Thymus (tissue), 14 donors: ENCODE measurements at places on chromosomes 16 and 17.

DNA sequence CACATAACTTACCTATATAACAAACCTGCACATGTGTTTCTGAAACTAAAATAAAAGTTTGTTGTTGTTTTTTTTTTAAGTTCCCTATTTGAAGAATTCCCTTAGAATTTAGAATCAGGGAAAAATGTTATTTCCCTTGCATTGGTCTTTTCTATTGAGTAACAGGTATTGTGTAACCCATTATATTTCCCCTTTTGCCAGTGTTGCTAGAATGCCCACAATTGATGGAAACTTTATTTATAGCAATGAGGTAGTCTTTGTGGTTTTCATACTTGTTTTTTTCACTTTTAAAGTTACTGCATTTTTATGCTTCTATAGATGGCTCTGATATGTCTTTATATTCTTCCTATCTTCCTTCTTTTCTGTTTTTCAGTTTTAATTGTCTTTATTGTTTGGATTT, 3.9 kb downstream of the NLRP1 start:
- no peaks in the 10 kb centered on the region for H3K27me3 ChIP-seq
- H3K4me3 ChIP-seq, result no peak overlapping the region
- no peak overlapping the region for H3K27ac ChIP-seq
- H3K36me3 ChIP-seq, result no peaks in the 10 kb centered on the region
- peaks cover 33% of the 10 kb centered on the region for H3K4me1 ChIP-seq
- no peak for DNase-seq

- DNase-seq, result no peak
- H3K4me1 ChIP-seq, result no peaks in the 10 kb centered on the region
- H3K27me3 ChIP-seq, result no peaks in the 10 kb centered on the region
- H3K36me3 ChIP-seq, result no peaks in the 10 kb centered on the region
- no peak overlapping the region for H3K4me3 ChIP-seq
- H3K27ac ChIP-seq, result no peak overlapping the region
Observed at GRCh38 chr17:10186771-10187410, 11.5 kb downstream of the GAS7 start.

- H3K27ac ChIP-seq, result no peak overlapping the region
- H3K36me3 ChIP-seq, result no peaks in the 10 kb centered on the region
- no peaks in the 10 kb centered on the region for H3K4me1 ChIP-seq
Observed at GRCh38 chr16:51419768-51420167, 268.7 kb upstream of the SALL1 start.

DNA sequence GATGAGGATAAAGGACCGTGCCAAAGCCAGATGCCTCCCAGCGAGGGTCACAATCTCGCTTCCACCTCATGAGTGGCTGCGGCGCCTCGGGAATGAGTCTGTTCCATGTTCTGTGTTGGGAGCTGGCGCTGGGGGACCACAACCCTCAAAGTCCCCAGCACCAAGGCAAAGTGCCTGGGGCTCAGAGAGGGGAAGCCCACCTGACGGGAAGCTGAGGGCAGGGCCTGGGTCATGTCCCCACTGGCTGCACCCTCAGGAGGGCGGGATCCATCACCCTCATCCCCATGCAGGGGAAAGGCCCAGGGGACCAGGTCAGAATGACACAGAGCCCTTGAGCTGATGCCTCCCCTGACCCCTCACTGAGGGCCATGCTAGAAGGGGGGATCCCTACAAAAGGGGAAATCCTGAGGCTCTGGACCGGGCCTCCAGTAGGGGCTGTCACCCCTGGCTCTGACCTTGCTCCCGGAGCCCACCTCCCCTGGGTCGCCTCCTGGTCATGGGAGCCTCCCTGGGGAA, 151.3 kb upstream of the PLCG2 start:
- H3K36me3 ChIP-seq, result peaks cover 9% of the 10 kb centered on the region
- H3K27me3 ChIP-seq, result no peaks in the 10 kb centered on the region
- H3K4me3 ChIP-seq, result no peak overlapping the region
- H3K27ac ChIP-seq, result no peak overlapping the region

GRCh38 chr16:48446534-48446920, 61.3 kb upstream of the SIAH1 start:
- DNase-seq, result no peak
- no peaks in the 10 kb centered on the region for H3K36me3 ChIP-seq
- H3K27ac ChIP-seq, result no peak overlapping the region

DNA sequence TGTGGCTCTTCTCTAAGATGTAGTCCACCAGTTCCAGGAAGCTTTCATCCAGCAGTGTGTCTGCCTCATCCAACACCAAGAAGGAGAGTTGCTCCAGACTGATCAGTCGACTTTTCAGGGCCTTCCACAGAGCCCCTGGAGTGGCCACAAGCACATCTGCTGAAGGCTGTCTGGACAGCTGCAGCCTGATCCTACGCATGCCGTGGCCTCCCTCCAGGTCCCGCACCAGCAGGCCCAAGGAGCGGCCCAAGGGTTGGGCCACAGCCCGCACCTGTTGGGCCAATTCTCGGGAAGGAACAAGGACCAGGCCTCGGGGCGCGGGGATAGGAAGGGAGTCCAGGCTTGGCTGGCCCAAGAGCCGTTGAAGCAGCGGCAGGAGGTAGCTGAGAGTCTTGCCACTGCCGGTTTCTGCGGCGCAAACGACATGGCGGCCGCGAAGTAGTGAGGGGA, 729 bp downstream of the DDX28 start:
- H3K36me3 ChIP-seq, result peaks cover 23% of the 10 kb centered on the region
- H3K27ac ChIP-seq, result peak overlapping the region; percentile 79
- peak overlapping the region; percentile 99 for H3K4me3 ChIP-seq
- DNase-seq, result no peak
- H3K4me1 ChIP-seq, result peaks cover 9% of the 10 kb centered on the region
- H3K27me3 ChIP-seq, result no peaks in the 10 kb centered on the region

- no peak for DNase-seq
- H3K27ac ChIP-seq, result no peak overlapping the region
- no peak overlapping the region for H3K4me3 ChIP-seq
- peaks cover 21% of the 10 kb centered on the region for H3K36me3 ChIP-seq
- no peaks in the 10 kb centered on the region for H3K4me1 ChIP-seq
- H3K27me3 ChIP-seq, result no peaks in the 10 kb centered on the region
Observed at GRCh38 chr17:77148077-77148939, 7.5 kb downstream of the SEC14L1 start.

DNA sequence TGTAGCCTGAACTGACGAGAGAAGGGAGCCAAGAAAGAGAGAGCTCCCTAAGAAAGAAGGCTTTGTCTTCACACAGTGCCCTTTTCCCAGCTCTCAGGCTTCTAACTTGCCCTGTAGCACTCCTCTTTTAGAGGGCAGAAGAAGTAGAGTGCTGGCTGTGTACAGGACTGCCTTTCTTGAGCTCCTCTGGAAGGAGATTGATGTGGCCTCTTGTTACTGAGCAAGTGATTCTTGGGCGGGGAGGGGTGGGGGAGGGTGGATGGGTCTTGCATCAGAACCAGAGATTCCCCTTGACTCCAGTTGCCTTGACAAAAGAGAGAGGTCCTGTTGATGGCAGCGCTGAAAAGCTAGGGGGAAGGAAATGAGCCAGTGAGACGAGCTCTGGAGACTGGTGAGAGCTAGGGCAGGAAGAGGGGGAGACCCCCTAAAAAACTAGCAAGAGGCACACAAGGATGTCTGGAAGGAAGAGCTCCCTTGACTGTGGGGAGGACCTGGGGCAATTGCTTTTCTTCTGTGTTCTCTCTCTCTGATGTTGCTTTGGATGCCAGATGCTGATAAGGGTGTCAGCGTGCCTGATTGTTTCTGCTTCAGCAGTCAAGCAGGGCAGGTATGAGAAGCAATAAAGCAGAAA, 18.4 kb downstream of the GPR179 start:
- peaks cover 12% of the 10 kb centered on the region for H3K4me1 ChIP-seq
- H3K36me3 ChIP-seq, result peaks cover 21% of the 10 kb centered on the region
- H3K4me3 ChIP-seq, result no peak overlapping the region

DNA sequence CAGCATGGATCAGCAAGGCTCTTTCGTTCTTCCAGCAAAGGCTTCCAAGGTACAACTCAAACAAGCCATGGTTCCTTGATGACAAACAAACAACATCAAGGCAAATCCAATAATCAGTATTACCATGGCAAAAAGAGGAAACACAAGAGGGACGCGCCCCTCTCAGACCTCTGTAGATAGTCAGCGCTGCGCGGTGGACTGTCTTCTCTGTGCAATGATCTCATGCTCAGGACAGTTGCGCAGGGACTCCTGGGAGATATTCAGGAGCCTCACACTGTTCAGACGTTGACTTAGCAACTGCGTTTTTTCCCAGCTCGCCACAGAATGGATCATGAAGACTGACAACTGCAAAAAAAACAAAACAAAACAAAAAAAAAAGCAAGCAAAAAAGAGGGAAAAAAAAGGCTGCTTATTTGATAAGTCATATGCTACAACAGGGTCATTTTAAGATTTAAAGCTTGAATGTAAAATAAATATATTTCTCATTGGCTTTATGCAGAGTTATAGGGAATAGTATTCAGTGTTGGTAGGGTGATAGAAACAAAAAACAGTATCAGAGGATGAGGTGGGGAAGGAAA, 37.1 kb upstream of the ADCY7 start:
- H3K36me3 ChIP-seq, result peaks cover 12% of the 10 kb centered on the region
- no peaks in the 10 kb centered on the region for H3K27me3 ChIP-seq
- H3K4me1 ChIP-seq, result no peaks in the 10 kb centered on the region
- H3K27ac ChIP-seq, result no peak overlapping the region

GRCh38 chr17:74687886-74688285, 24.8 kb downstream of the CD300LF start:
- no peak overlapping the region for H3K27ac ChIP-seq
- H3K27me3 ChIP-seq, result peaks cover 2% of the 10 kb centered on the region
- no peak for DNase-seq
- H3K36me3 ChIP-seq, result no peaks in the 10 kb centered on the region
- no peak overlapping the region for H3K4me3 ChIP-seq

GRCh38 chr17:19018600-19018950, 14.0 kb upstream of the FAM83G start:
- H3K4me3 ChIP-seq, result no peak overlapping the region
- H3K36me3 ChIP-seq, result peaks cover 22% of the 10 kb centered on the region
- H3K27me3 ChIP-seq, result no peaks in the 10 kb centered on the region
- no peak for DNase-seq
- no peak overlapping the region for H3K27ac ChIP-seq
- H3K4me1 ChIP-seq, result no peaks in the 10 kb centered on the region

DNA sequence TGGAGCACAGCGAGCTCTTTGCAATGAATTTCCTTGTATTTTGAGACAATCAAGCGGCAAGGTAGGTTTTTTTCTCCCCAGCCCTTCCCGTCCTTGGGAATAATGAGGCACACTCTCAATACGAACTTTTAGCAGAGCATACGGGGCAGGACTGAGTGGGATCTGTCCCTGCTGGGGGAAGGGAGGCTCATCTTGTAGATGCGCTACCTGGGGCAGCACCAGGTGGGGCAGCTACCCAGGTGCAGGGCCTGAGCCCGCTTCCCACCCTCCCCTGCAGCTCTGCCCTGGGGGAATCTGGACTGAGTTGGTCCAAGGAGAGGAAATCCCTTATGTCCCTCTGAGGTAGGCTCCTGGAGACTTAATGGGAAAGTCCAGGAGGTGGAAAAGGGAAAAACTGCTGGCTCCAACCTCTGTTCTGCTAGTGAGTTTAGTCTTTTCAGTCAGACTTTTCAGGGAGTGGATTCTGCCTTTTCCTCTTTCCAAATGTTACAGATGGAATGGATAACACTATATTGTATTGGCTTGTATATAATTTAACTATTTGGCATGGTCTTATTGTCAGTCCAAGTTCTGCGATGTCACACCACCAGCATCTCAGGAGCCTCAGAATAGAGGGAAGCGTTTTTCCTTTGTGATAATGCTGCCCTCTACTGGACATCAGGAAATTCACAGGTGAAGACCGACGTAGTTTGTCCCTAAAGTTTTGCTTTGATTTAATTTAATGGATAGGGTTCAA, 9.6 kb upstream of the CES1 start:
- no peaks in the 10 kb centered on the region for H3K36me3 ChIP-seq
- no peak overlapping the region for H3K27ac ChIP-seq
- no peaks in the 10 kb centered on the region for H3K27me3 ChIP-seq

GRCh38 chr16:30925995-30926811, 2.8 kb downstream of the FBXL19 start:
- no peaks in the 10 kb centered on the region for H3K27me3 ChIP-seq
- peaks cover 19% of the 10 kb centered on the region for H3K36me3 ChIP-seq
- peak overlapping the region; percentile 50 for H3K27ac ChIP-seq
- DNase-seq, result no peak

DNA sequence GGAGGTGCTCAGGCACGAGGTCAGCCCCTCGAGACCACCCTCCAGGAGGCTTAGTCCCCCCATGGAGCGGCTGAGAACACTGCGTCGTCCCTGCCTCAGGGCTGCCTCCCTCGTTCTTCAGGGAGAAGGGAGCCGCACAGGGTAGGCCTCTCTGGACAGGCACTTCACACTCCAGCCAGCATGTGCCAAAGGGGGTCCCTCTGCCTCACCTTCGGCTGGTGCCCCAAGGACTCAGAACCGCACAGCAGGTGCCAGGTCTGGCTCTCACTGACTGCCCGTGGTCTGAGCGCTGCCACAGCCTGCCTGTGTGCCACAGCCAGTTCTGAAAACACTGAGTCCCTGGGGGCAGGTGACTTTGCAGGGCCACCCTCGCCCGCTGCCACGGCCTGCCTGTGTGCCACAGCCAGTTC, 7.1 kb downstream of the P2RX5 start:
- peak overlapping the region; percentile 64 for H3K4me3 ChIP-seq
- peaks cover 70% of the 10 kb centered on the region for H3K4me1 ChIP-seq
- no peaks in the 10 kb centered on the region for H3K27me3 ChIP-seq

- H3K4me1 ChIP-seq, result no peaks in the 10 kb centered on the region
- peaks cover 86% of the 10 kb centered on the region for H3K36me3 ChIP-seq
Observed at GRCh38 chr16:1656808-1657617, 21.1 kb upstream of the JPT2 start.

- no peak overlapping the region for H3K27ac ChIP-seq
- H3K36me3 ChIP-seq, result no peaks in the 10 kb centered on the region
- no peak overlapping the region for H3K4me3 ChIP-seq
- no peaks in the 10 kb centered on the region for H3K4me1 ChIP-seq
Observed at GRCh38 chr16:10070591-10070990, 111.6 kb downstream of the GRIN2A start.

GRCh38 chr16:63287401-63287800, 1251.2 kb upstream of the CDH8 start:
- H3K4me1 ChIP-seq, result no peaks in the 10 kb centered on the region
- no peak overlapping the region for H3K27ac ChIP-seq
- H3K27me3 ChIP-seq, result no peaks in the 10 kb centered on the region
- no peak overlapping the region for H3K4me3 ChIP-seq
- no peaks in the 10 kb centered on the region for H3K36me3 ChIP-seq

GRCh38 chr16:66293207-66293735, 73.2 kb upstream of the CDH5 start:
- no peaks in the 10 kb centered on the region for H3K4me1 ChIP-seq
- H3K27me3 ChIP-seq, result no peaks in the 10 kb centered on the region
- H3K27ac ChIP-seq, result no peak overlapping the region

DNA sequence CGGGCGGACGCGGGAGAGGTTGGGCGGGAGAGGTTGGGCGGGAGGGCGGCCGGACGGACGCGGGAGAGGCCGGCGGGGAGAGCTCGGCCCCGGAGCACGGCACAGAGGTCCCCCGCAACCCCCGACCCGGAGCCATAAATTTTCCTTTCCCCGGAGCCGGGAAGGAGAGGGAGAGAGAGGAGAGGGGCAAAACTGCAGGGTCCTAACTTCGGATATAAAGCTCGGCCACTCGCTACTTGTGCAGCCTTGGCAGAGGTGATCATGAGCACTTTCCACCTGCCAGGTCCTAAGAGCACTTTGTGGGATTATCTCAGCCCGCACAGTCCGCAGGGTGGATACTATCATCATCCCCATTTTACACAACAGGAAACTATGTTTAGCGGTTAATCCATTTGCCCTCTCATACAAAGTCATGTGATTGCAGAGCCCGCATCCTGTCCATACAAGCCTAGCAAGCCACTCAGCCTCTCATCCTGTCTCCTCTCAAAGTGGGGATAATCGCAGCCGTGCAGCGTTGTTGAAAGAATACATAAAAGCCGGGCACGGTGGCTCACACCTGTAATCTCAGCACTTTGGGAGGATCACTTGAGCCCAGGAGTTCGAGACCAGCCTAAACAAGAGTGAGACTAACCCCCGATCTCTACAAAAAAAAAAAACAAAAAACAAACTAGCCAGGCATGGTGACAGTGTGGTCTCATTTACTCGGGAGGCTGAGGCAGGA, 780 bp upstream of the DCAKD start:
- peak overlapping the region; percentile 59 for H3K4me3 ChIP-seq
- H3K27ac ChIP-seq, result peak overlapping the region; percentile 86
- DNase-seq, result peak; percentile 41
- peaks cover 21% of the 10 kb centered on the region for H3K4me1 ChIP-seq
